ENCODE measurements at places on chromosomes 6 and 20.

DNA sequence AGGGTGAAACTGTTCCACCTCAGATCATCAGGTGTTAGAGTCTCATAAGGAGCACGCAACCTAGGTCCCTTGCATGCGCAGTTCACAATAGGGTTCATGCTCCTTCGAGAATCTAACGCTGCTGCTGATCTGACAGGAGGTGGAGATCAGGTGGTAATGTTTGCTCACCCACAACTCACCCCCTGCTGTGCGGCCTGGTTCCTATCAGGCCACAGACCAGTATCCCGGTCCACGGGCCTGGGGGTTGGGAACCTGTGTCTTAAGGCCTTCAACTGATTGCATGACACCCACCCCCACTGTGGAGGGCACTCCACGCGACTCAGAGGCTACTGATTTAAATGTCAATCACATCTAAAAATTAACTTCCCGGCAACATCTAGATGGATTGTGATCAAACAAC, 411.2 kb upstream of the SULF2 start:
- no peak for DNase-seq

- no peak for DNase-seq
Measured at GRCh38 chr6:170192905-170193304, 98.0 kb downstream of the DLL1 start.

DNA sequence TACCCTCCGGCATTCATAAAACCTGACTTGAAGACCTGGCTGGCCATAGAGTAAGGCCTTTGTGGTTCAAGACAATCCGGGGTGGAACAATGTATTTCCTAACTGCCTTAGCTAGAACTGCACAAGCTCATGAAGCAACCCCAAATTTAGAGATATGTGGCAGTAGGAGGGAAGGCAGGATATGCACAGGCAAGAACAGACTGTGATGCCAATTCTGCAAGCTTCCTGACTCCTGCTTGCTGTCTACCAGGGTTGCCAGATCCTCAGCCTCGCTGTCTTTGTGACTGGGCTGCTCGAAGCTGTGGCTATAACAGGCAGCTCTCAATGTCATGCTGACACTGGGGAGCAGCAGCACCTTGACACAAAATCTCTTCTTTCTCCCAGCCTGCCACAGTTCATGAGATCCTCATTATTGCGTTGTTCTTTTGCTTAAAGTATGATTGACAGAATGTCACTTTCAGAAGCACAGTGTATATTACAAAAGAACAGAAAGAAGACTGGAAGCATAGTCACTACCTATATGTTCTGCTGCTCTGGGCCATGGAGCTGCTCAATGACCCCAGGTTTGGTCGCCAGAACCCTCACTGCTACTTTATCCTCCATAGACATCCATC, 18.3 kb upstream of the SHLD1 start:
- DNase-seq, result no peak

- no peak for DNase-seq
Measured at GRCh38 chr6:151763303-151763702, 44.2 kb upstream of the ESR1 start.

GRCh38 chr6:3163248-3163594, 5.9 kb upstream of the TUBB2A start:
- DNase-seq, result no peak

Measured in activated T-cell treated with anti-CD3 and anti-CD28 coated beads for 1 hour (primary cell).